Activated T-helper 1 cell treated with anti-CD3 and anti-CD28 coated beads, Interleukin-2, amount 50 U/mL, for 16 hours (primary cell): ENCODE measurements at places on chromosomes 12 and 14.

DNA sequence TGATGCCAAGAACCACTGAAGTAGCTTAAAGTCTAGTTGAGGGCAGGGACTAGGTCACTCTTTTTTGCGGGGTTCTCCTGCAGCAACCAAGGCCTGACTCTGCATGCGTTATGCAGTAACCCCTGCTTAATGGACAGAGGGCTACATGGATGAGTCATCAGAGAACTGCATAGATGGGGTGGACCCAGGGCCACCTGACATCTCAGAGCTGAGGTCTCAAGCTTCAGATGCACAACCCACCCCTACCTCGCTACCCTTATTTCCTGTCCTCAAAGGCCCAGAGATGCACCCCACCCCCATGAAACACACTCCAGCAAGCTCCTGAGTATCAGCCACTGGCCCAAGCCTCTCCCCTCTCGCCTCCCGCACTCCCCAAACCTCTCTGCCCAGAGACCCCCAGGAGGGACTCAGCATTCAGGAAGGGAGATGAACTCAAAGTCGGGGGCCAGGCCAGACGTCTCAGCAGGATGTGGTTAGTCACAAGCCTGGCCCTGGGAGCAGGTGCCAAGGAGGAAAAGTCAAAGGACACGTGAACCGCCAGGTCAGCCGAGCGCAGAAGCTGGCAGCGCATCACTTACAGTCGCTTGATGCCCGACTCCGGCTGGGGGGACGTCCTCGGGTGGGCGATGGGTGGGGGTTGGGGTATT lies 25.8 kb downstream of the SNRNP35 start:
- DNase-seq, result no peak

GRCh38 chr12:42119085-42119633 lies 25.5 kb downstream of the GXYLT1 start:
- no peak for DNase-seq

GRCh38 chr14:93977790-93978581 lies 1.6 kb upstream of the ASB2 start:
- peak; percentile 45 for DNase-seq

DNA sequence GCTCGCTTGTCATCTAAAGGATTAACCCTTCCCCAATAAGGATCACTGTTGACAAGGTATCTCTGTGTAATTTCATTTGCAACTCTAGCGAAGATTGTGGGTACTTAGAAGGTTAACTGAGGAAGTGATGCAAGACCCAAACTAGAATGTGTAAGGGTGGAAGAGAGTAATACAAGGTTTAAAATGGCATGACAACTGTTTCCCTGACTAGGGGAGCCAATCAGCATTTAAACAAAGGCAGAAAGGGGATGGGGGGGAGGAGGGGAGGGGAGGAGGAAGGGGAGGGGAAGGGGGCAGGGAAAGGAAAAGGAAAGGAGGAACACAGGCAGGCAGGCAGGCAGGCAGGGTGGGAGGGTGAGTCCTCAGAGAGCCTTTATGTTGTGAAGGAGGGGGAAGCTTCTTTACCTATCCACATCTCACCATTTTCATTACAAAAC lies 31.1 kb downstream of the NRDE2 start:
- DNase-seq, result no peak

- DNase-seq, result no peak
Measured at GRCh38 chr14:56891226-56891625, 80.9 kb upstream of the OTX2 start.

DNA sequence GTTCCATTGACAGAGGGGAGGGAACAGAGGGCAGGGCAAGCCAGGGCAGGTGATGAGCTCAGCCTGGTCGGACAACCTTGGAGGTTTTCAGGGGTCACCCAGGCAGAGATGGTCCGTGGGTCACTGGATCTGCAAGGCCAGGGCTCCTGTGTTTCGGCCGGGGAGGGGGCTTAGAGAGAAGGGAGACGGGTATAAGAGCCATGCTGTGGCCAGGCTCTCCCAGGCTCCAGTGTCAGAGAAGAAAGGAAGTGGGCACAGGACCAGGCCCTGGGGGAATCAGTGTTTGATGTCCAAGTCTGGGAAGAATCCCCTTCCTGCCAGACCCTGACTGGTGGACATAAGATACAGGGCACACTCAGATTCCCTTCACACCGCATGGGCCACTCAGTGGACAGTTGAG lies 36.9 kb downstream of the DIO3 start:
- no peak for DNase-seq

GRCh38 chr14:74804219-74804825 lies 41.2 kb downstream of the YLPM1 start:
- no peak for DNase-seq

- no peak for DNase-seq
Measured at GRCh38 chr12:115000038-115000437, 316.1 kb upstream of the TBX3 start.

- DNase-seq, result no peak
Measured at GRCh38 chr12:77256956-77257355, 191.6 kb upstream of the E2F7 start.

DNA sequence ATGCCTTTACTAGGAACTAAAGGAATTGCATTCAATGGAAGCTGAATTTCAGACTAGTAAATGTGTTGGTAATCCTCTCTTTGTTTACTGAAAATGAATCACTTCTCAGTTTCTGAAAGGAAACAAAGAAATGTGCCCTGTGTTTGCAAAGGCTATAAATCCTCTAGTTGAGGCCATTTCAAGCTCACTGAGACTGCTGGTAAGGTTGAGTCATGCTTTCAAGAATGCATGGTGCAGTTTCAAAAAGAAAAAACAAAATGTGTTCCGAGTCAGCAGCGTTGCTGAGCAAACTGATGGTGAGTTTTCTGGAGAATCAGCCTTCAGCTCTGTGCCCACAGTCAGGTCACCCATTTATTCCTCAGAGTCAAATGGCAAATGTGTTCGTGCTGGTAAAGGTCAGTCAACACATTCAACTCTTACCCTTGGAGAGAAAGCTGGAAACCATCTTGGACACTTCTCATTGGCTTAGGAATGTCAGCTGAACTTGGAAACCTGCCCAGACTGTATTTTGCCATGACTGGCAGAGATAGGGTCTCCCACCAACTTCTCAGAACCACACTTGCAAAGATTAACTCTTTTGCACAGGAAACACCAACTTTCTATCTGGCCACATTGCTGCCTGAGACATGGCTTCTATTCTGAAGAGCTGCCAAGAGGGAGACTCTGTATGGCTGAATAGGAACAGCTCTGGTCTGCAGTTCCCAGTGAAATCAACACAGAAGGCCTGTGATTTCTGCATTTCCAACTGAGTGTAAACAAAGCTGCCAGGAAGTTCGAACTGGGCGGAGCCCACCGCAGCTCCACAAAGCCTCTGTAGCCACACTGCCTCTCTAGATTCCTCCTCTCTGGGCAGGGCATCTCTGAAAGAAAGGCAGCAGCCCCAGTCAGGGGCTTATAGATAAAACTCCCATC lies 484.4 kb downstream of the ATP23 start:
- no peak for DNase-seq

DNA sequence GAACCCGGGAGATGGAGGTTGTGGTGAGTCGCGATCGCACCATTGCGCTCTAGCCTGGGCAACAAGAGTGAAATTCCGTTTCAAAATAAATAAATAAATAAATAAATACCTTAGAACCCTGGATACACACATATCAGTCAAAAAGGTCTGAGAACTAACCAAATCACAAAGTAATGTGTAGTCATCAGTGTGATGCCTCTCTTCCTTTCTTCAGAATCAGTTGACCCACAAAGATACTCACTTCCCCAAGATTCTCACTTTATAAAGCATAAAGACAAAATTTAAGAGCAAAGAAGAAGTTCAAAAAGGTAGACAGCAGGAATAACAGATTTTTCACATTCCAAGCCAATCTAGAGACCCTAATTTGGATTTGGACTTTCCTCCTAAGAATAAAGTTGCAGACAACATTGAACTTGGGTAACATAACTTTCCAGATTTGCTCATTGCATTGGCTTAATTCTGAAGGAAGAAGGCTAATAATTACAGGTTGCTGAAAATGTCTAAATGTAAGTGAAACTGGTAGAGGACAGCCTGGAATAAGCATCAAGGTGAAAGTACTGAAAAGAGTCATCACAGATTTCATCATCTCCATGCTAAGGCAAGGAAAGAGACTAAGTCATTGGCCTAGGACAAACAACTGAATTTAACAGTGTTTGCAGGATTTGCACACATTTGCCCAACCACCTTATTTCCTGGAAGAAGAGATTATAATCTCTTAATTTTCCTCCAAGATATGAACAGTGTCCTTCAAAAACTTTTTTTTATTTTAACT lies 17.4 kb downstream of the TMED10 start:
- no peak for DNase-seq
